CD4-positive, alpha-beta T cell treated with Interleukin-1 beta for 1 hour (primary cell): ENCODE measurements at places on chromosomes 16 and 17.
A peak's percentile ranks its signal among the peaks of the same experiment; 100 is the strongest.

DNA sequence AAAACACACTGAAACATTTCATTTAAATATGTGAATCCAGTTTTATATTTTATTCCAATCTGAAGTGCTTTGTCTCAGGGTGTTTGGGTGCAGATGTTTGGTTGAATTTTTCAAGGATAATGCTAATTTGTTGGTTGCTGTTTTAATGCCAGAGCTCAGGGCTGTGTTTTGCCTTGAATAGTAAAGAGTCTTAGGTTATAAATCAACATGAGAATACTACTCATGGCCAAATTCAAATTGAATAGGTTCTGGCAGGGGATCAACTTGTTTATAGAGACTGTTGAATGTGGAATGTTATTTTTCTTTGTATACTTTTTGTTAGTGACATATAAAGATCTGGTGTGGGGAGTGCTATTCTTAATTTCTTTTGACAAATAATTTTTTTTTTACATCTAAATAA is 18.8 kb downstream of the TOM1L1 start:
- DNase-seq = no peak

DNA sequence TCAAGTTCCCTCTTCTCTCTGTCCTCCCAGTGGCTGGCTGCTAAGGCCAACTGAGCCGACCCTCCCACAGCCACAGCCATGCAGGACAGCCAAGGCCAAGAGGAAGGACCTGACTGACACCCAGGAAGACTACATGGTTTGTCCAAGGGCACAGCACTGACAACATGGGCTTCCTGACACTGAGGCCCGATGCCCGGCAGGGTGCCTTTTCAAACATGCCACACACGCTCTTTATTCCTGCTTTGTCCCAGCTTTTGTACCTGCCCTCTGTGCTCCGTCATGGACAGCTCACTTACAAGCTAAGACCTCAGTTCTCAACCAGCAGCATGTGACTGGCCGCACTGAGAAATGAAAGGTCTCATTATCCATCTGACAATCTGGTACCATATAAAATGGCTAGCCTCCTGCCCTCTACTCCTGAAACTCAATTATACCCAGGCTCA is 45.8 kb downstream of the TEX2 start:
- DNase-seq = no peak

DNA sequence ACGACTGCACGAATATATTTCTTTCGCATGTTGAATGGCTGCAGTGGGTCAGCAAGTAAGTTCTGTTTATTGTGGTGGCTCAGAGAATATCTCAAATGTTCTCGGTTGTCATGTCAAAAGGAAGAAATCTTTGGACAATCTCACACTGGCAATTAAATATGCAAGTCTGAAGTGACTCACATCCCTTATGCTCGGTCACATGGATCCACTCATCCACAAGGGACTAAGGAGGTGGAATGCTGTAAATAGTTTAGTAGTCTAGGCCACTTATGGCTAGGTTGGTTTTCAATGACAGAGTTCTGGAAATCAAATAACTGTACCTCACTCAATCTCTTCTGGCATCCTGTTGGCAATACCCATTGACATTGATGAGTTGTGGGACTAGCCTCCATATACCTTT is 33.0 kb upstream of the PMP22 start:
- no peak for DNase-seq

DNA sequence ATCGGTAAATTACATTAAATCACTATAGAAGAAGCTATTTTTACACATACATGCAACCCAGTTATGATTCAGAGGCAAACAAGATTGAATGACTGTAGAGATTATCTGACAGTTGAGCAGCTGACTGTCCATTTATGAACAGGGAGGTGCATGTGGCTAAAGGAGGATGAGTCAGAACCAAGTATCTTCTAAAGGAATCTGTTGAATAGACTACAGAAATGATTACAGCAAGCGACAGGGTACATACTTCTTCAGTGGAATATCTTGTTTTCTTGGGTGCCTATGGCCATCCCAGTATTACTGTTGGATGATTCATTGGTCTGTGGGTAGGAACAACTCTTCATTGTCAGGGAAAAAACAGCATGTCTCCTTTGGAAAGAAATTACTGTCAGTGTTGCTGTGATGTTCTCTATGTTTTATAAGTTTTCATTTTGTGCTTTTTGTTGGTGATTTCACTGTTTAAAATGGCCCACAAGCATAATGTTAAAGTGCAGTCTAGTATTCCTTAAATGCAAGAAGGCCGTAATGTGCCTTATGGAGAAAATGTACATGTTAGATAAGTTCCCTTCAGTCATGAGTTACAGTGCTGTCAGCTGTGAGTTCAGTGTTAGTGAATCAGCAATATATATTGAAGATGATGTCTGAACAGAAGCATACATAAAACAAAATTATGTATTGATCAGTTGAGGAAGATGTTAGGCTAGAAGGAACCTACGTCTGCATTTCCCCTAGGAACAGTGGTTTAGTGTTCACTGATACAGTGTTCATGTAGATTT is 27.0 kb downstream of the CBFB start:
- no peak for DNase-seq

- no peak for DNase-seq
These were observed 49.2 kb downstream of the IRF8 start for GRCh38 chr16:85948138-85948509.

DNA sequence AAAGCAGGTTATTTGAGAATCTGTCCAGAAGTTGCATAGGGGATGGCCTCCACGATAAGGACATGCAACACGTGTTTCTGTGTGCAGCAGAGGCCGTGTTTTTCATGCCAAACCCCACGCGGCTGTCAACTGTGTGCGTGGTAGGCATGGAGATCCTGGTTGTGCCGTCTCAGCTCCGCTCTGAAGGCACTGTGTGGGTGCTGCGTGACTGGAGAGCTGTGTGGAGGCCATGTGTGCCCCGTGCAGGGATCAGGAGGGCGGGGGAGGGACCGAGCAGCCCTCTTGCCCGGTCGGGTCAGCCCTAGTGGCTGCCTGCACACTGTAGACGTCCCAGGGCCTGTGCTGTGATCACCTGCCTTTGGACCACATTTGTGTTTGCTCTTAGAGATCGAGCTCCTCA is 74.5 kb downstream of the SEC14L1 start:
- no peak for DNase-seq

- peak; percentile 66 for DNase-seq
These were observed 32.3 kb downstream of the GRB7 start for GRCh38 chr17:39769974-39770587.

- DNase-seq = no peak
These were observed 20.0 kb downstream of the ABHD15 start for GRCh38 chr17:29546830-29547229.
